ENCODE measurements at places on chromosomes 2 and 18.

DNA sequence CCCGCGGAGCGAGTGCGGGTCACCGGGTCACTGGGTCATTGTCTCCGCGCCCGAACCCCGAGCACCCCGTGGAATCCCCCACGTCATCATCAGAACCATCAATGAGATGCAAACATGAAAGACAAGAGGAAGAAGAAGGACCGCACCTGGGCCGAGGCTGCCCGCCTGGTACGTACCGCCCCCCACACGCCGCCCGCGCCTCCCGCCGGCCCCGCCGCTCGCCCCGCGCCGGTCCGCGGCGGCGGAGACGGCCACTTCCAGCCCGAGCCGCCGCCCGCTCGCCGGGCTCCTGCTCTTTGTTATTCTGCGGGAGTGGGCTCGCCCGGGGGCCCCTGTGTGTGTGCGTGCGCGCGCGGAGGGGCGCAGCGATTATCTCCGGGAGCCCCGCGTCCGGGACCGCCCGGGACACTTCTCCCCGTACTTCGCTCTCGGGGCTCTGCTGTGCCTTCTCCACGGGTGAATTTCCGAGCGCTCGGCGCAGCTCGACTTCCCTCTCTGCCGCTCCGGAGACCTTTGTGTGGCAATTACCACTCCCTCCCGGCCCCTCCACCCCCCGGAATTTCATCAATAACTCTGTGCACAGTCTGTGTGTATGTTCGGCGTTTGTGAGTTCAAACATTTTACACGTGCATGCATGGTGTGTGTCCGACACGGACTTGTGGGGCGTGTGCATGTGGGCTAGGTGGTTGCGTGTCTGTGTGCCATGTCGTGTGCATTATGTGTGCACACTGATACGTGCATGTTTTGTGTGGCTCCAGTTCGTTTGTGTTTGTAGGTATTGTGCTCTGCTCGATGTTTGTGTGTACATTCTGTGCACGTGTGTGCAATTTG lies 714 bp downstream of the ASXL3 start:
- DNase-seq, result no peak

DNA sequence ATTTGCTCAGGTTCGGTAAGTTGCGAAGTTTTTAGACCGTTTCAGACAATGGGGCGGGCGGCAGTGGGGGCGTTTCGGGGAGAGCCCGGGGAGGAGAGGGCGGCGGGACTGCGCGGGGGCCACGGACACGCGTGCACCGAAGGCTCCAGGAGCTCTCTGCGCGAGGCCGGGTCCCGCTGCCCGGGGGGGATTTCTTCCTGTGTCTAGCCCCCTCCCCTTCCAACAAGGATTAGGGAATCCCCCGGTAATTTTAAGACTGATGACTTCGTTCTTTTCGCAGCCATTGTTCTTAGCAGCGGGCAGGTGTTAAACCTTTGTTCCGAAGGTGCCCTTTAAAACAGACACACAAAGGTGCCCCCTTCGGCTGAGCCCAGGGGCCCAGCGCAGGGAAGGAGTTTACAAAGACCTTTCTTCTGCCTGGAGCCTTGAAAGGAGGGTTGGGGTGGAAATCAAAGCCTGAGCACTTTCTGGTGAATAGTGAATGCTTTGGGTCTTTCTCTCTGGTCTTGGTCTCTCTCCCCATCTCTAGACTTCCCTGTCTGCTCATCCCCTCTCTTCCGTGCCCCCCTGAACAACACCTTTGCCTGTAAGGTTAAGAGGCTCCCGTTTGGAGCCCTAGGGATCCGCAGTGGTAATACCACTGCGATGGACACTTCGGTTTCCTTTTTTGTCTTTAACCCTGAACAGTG lies 2.1 kb downstream of the TRIB2 start:
- no peak for DNase-seq

- DNase-seq, result no peak
Observed at GRCh38 chr2:158967114-158967730, 1.2 kb upstream of the TANC1 start.

DNA sequence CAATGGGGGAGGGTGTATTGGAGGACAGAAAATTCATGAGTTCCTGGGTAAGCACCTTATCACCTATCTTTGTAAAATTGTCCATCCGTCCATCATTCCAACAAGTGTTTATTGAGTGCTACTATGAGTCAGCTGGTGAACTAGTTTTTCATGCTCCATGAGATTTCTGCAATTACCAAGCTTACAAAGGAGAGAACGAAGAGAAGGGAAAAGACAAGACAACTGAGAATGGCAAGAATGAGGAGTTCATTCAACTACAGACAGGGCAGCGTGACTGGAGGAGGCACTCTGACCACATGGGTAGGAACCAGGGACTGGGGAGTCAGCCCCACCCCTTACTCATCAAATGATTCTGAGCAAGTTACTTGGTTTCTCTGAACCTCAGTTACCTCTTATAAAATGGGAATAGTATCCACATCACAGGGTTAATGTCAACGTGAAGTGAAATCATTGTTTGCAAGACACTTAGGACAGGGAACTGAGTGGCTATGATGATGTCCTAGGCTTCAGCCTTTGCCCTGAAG lies 18.6 kb upstream of the TXNDC2 start:
- DNase-seq, result no peak

DNA sequence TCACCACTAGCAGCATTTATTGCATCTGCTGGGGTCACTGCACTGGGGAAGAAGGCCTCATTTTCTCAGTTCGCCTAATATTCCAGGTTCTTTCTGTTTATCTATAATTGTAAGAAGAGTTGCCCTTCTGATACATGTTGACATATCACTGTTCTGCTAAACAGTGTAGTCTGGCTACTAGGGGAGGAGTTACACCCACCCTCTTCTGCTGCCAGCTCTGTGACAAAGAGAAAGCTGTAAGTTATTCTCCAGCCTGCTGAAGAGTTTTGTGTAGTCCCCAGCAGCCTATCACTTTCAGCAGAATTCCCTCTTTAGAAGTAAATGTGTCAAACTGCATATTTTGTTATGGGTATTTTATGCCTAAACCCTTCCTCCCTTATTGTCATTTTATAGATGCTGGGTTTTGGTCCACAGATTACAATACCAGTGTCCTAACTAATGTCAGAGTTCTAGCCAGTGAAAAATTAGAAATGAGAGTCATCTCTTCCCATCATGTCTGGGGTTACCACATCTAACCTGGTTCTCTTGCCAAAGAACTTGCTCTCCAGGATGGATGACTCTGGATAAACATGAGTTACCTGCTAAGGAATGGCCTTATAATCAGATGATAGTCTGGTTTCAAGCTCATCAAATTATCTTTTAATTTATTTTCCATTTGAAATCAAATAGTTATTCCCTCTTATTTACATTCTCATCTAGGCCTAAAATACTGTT lies 5.6 kb upstream of the MBOAT2 start:
- no peak for DNase-seq

DNA sequence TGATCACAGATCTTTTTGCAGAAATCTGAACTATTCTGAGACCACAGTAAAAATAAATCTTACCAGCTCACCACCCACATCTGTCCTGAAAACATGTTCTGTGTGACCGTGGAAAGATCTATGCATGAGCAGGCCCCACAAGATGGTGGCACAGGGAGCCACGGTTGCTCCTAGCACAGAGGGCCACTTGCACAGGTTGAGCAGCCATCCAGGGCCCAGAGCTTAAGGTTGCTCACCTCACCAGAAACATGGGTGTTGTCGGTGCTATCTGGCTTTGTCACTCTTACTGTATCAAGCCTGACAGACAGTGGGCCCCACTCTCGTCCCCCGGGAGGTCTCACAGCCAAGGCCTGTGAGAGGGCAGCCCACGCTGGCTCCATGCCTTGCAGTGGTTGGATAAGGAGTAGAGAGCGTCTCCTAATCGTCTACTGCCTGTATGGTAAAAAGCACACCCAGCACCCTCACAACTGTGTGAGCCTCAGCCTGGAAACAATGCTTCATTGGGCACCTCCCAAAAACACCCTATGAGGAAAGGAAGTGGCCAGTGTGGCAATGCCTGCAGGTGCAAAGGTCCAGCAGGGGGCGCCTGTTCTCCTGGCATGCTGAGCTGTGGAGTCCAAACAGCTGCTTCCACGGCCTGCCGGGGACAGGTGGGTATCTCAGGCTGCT lies 19.6 kb downstream of the TUBB6 start:
- no peak for DNase-seq

DNA sequence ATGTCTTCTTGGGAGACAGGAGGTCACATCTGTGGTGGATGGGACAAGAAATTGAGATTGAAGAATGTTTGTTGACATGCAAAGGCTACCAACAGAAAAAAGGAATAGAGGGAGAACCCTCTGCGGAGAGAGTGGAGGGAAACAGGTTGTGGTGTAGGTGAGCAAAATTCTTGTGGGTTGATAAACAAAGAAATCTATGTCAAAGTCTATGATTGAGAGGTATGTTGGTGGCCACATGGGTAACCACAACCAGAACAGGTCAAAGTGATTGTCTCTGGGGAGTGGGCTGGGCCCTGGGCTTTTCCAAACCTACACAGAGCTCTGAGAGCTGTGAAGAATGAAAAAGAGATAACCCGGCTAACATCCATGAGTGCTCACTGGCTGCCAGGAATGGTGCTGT lies 62.8 kb upstream of the NCK2 start:
- DNase-seq, result no peak

DNA sequence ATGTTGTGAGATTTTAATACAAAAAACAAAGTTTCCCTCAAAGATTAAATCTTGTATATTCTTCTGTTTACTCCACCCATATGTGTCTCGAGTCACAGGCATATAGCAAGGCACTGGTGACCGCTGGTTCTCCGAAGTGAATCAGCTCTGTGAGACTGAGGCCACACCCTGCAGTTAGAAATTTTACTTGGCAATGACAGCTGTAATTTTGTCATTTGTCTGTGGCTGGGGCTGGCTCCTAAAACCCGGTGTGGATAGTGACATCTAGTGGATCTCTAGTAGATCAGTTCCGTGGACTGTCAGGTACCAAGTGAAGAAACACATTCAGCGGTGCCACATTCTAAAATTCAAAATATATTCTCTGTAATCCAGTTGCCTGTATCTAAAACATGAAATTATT lies 278.0 kb downstream of the NEDD4L start:
- no peak for DNase-seq

GRCh38 chr2:170509452-170510193 lies 205.5 kb upstream of the SP5 start:
- no peak for DNase-seq

- DNase-seq, result no peak
Observed at GRCh38 chr2:128474962-128475361, 156.3 kb upstream of the HS6ST1 start.

DNA sequence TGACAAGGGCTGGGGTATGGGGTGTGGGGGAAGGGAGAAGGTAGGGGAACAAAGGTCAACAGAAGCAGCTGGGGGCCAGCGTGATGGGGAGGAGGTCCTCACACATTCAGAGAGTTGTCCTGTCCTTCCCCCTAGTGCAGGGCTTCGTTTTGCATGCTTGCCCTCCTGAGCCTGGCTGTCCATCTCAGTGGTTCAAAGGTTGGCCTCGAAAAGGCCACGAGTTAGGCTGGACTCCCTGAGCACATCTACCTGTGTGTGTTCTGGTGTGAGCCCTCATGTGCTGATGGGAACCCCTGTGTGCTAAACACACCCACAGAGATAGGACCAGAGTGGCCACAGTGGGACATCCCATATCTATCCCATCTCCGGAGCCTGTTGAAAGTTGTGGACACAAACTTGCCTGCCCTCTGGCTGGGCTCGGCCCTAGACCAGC lies 51.9 kb downstream of the EPAS1 start:
- no peak for DNase-seq

- no peak for DNase-seq
Observed at GRCh38 chr2:176187200-176187898, 1.1 kb upstream of the HOXD1 start.

GRCh38 chr2:126784045-126784444 lies 114.6 kb upstream of the TEX51 start:
- DNase-seq, result no peak

GRCh38 chr2:173419506-173419905 lies 64.8 kb downstream of the CDCA7 start:
- DNase-seq, result no peak

DNA sequence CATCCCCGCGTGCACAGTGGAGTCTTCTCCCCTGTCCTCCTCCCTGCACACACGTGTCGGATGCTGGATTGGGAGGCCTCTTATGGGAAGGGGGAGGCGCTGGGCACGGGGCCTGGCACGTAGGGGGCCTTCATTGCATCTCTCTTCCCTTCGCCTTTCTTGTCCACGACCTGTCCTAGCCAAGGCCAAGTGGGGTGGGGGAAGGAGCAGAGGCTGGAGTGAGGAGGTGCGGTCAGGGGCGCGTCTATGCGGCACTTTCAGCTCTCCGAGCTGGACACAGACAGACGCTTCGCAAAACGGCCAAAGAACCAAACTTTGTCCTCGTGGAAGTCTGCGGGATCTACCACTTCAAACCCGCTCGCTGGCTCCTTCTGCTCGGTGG lies 13.4 kb downstream of the ALPG start:
- DNase-seq, result no peak

- DNase-seq, result no peak
Observed at GRCh38 chr18:53165770-53166169, 825.8 kb downstream of the DCC start.

DNA sequence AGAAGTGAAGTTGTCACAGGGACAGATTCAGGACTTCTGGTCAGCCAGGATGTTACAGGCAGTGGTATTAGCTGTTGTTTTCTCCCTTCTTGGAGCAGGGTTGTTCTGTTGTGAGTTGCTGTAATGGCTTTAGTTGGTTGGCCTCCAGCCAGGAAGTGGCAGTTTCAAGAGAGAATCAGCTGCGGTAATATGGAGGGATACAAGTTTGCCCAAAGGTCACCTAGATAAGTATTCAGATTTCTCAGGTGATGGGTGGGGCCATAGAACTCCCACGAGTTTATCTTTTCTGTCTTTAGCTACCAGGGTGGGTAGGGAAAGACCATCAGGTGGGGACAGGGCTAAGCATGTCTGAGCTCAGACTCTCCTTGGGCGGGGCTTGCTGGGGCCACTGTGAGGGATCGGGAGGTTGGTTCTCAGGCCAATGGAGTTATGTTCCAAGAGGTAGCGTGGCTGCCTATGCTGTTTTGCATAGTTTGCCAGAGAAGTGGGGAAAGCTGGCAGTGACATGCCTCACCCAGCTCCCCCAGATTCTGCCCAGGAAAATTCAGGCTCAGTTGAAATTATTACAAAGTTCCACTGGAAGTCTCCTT lies 640.4 kb upstream of the CHAC2 start:
- no peak for DNase-seq

GRCh38 chr2:227370791-227371312 lies 8.3 kb downstream of the TM4SF20 start:
- DNase-seq, result no peak

DNA sequence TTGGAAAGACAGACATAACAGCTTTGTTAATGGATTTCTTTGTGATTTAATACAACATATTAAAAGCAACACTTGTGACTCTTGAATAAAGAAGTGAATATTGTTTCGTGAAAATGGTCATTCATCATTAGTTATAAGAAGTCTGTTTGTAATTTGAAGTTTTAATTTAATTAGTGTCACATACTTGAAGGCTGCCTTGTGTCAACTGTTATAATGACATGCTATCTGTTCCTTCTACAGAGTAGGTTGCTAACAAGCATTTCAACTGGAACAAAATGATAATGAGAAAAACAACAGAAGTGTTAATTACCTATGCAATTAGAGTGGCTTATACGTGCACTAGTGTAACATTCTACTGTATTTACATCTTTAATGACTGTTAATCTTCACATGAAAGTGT lies 624.7 kb downstream of the LRP1B start:
- no peak for DNase-seq
